ENCODE measurements at places on chromosomes 7 and 10.

DNA sequence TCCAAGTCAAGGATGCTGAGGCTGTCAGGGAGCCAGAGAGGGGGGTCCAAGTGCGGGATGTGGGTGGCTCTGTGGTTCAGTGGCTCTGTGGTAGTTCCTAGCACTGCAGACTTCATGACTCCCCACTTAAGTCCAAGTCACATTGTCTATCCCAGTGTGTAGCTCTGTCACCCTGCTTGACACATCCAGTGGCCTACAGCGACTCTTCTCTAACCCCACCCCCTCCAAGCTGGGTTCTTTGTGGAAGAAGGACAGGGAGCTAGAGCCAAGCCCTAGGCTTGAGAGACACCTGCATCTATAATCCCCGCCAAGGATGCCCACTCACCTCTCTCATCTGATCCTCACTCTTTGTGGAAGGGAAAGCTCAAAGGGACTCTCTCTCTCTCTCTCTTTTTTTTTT, 57.6 kb downstream of the ADCYAP1R1 start:
- no peak for DNase-seq

DNA sequence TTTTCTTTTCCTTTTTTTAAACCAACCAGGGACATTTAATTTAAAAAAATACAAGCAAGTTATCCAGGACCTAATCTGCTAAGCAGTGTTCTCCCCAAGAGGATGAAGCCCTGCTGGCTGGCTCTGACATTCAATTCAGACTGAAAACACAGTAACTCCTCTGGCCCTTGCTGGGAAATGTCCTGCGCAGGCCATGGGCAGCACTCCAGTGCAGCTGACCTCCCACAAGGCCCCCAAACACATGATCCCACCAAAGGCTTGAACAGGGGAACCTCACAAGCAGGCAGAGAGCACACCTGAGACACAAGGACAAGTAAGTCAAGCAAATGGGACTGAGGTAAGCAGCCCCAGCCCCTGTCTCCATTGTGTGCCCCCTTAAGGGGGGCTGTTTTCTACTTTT, 56.9 kb upstream of the FHIP2A start:
- no peak for DNase-seq

DNA sequence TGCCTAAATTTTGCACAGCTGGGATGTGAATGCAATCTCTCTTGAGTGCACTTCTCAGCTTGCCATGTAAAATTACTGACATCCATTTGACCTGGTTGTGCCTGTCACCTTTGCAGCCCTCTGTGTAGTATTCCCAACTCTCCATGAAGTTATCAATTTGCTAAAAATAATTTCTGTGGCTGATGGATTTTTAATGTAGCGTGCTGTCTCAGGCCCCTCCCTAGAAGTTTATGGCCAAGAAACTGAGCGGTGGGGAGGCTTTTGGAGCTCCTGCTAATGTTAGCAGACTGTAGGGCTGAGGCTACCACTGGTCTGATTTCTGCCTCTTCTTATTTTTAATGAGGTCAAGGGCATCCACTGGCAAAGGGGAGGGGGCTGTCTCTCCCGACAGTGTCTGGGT, 577.0 kb upstream of the DPP6 start:
- no peak for DNase-seq

DNA sequence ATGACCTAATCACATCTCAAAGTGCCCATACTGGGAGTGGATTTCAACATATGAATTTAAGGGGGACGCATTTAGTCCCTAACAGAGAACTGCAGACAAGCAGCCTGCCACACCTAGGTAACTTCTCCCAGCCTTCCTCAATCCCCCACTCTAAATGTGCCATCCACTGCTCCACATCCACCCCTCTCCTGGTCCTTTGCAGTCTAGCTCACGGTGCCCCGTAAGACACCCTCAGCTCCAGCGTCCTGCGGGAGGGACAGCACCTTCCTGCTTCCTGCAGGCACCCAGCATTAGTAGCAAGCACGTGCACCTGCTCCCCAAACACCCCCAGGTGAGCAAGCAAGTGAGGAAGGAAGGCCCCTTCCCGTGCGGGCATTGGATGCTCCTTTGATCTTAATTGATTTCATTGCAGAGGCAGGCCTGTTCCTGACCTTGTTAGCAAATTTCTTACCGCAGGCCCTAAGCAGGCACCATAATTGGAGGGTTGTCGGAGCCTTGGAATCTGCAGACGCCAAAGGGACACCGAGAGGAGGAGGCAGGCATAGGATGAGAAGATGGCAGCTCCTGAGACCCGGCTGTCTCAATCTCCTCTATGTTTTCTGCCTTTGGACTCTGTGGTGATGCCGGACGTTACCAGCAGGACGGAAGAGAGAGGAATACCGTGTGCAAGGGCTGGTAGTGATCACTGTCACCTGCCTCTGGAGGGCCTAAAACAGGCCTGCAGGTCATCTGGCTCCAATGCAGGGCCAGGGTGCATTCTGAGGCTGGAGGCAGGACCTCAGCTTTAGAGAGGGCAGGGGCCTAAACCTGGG, 75.8 kb upstream of the CHST15 start:
- no peak for DNase-seq

GRCh38 chr7:30888747-30889146, 22.9 kb upstream of the AQP1 start:
- no peak for DNase-seq

DNA sequence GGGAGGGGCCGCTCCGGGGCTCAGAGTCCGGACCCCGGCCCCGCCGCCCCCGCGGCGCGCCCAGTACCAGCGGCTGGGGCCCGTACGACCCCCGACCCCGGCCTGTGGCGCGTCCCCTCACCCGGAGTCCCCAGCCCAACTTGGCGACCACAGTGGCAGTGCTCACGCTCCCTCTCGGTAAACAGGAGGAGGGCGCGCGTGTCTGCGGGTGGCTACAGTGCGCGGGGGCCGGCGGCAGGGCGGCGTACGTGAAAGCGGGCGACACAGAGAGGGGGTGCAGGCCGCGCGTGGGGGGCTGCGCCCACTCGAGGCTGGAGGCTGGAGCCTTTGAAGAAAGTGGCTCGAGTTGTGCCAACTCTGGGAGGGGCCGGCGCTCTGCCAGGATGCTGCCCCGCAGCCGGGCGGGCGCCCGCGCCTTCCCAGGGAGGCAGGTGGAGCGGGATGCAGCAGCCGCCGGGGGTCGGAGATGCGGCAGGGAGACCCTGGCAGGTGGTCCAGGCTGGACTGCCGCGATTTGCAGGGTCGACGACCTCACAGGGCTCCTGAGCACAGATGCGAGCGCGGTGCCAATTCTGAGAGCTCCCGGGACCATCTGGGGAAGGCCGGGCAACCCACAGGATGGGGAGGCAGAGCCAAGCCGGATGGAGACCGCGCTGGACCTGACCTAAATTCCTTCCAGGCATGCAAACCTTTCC, 655 bp downstream of the PTPRE start:
- DNase-seq = no peak

DNA sequence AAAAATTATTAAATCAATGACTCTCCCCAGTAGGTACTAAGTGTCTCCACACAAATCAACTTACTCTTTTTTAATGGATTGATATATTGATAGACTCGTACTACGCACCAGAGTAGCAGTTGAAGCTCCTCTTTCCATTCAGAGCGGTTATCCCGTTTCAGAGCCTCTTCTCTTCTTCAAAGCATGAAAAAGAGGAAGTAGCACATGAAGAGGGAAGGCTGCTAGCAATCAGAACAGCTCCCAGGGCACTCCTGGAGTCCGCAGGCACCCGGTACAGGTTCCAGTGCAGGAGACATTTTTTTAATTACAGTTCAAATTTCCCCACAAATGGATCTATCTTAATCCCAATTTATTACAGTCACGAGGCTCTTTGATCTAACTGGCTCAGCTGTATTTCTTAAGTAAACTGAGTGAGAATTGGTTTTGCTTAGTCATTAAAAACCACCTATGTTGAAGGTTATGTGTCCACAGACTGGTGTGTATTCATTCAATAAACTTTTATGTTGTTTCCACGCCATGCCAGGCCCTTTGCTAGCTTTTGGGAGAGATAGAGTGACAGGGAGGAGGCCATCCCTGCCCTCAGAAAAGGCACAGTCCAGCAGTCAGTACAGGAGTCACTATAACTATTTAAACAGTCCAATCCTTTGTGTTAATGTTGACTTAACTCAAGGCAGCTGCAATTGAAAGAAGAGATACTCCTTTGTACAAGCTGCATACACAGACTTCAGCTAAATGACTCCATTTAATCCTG, 32.1 kb upstream of the CALN1 start:
- no peak for DNase-seq

DNA sequence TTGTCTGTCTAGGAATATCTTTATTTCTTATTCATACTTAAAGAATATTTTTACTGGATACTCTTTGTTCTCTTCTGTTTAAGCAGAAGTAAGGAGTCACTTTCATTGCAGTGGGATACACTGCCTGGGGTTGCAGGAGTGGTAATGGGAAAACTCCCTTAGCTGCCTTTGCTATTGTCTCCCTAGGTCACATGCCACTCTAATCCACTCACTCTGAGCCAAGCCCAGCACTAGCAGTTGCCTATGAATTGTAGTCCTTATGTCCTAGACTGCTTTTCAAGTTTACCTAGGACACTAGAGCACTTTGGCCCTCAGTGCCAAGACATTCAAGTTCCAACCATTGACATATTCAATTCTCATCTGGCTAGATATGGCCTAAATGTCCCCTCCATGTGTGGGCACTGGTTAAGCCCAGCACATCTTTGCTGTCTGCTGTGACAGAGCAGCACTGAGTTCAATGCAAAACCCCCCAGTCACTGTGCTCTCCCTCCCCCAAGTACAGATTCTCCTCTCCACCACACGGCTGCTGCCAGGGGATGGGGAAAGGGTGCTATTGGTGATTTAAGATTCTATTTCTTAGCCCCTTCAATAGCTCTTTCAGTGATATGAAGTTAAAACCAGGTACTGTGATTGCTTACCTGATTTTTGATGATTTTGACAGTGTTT, 991.7 kb upstream of the KCND2 start:
- DNase-seq = no peak

GRCh38 chr7:2006921-2007381, 225.8 kb downstream of the MAD1L1 start:
- DNase-seq = no peak

GRCh38 chr10:15783941-15784636, 64.4 kb upstream of the ITGA8 start:
- no peak for DNase-seq

GRCh38 chr7:142516038-142516501, 233.2 kb upstream of the PRSS1 start:
- peak; percentile 56 for DNase-seq

DNA sequence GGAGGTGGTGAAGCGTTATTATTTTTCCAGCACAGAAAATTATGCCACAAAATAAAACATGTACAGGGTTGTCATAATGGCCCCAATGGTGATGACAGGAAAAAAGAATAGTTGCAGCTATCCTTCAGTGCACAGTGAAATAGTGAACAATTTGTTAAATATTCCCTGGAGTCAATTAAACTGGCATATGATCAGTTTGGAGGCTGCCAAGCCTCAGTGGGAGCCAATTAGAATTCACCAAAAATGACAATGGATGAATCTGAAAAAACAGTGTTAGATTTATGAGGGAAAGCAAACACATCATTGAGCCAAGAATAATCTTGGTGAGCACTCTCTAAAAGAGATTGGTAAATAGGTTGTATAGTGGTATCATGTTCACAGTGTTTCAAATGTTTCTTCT, 146.3 kb downstream of the OTUD1 start:
- no peak for DNase-seq

GRCh38 chr7:148527717-148528168, 62.8 kb upstream of the C7orf33 start:
- peak; percentile 82 for DNase-seq

DNA sequence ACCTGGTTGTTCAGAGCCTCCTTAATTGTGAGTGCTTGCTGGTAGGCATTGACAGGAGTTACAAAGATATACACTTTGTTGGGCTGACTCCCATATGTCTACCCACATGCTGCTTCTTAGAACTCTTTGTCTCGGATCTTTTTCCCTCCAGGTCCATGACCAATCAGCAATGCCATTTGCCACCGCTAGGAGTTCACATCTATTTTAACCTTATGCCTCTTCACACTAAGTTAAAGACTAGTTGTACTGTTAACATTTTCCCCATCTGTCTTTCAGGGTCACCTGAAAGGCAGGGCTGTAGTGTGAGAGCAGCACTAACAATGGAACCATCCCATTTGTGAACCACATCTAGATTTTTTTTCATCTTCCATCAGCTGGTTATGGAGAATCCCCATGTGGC, 226.7 kb upstream of the NPY start:
- DNase-seq = no peak

DNA sequence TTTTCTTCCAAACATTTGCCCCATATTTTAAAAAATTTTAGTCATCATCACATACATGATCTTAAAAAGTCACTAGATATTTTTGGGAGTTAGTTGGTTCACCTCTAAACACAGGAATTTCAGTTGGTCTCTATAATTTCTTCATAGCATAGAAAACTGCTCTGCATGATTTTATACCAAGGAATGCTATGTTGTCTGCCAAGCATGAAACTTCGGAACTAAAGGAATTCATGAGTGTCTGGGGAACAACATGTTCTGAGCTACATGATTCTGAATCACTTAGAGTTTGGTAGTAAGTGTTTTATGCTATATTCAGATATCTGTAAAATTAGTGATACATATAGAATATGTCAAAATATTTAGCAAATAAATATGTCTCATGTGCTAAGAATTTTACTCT, 957.8 kb downstream of the GATA3 start:
- no peak for DNase-seq

GRCh38 chr10:99983280-99983988, 26.3 kb downstream of the DNMBP start:
- DNase-seq = no peak

DNA sequence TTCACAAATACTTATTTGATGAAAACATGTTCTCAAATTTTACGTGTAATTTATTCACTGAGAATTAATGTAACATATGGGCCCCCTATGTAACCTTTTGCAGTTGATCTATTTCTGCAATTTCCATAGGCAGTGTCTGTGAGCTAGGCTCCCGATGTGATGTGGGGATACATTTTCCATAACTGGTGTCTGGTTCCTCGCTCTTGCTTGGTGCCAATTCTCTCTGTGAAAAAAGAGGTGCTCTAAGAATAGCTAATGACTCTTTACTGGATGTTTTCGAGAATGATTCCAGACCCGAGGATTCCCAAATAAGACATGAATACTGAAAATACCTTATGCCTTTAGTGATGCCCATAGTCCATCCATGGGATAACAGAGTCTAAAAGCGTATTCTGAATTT, 286.7 kb upstream of the FZD8 start:
- DNase-seq = no peak

DNA sequence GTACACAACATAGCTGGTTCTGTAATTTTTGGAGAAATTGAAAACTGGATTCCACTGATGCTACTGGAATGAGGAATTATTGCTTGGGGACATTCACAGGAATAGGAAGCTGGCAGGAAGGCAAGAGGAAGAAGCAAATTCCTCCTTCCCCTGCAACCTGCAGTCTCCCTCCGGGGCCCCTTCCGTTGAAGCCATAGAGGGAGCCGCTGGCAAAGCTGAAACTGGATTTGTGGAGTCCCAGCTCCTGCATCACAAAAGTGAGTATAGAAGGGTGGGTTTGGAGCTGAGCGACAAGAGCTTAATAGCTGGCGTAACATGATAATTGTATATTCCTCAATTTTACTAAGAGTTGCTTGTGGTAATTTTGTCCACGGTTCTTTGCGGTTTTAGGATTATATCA, 190.8 kb downstream of the ADRA2A start:
- no peak for DNase-seq

GRCh38 chr10:26457088-26457487, 18.9 kb downstream of the APBB1IP start:
- no peak for DNase-seq

- no peak for DNase-seq
These were observed 7.0 kb downstream of the DDX56 start for GRCh38 chr7:44566680-44567079.
